ENCODE measurements at places on chromosomes 1 and 21.

GRCh38 chr1:47380699-47381098 is 35.4 kb upstream of the FOXE3 start:
- no peak for DNase-seq

DNA sequence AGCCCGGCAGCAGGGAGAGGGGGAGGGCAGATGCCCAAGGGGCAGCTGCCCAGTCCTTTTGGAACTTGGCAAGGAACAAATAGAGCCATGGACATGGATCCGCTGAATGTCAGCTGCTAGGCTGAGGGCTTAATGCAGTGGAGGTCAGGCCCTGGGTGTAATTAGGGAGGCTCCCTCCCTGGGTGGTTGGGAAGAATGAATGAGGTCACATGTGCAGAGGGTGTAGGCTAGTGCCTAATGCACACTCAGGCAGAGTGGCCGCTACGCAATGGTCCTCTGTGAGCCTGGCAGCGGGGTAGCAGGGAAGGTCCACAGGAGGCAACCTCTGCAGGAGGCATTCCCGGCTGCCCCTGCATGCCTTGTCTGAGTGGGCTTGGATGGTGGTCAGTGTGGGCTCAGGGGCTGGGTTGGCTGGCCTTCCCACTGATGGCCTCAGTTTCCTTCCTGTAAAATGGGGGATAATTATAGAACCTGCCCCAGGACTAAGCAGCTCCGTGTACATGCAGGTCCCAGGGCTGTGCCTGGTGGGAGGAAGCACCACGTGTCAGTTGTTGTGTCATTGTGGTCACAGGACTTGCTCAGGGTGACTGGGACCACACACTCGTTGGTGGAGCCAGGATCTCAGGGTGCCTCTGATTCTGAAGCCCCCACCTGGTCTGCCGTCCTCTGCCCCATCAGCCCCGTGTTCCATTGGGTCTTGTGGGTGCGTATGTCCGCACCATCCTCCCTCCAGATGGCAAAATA is 81.6 kb upstream of the ACTL8 start:
- no peak for DNase-seq

GRCh38 chr1:182143825-182144645 is 82.5 kb upstream of the ZNF648 start:
- peak; percentile 11 for DNase-seq

GRCh38 chr1:43978551-43979260 is at the start of gene B4GALT2:
TSS of gene B4GALT2 (plus strand) at chr1:43979210. CDS start at chr1:43981161, 1,951 bp downstream.
- DNase-seq: peak; percentile 45

DNA sequence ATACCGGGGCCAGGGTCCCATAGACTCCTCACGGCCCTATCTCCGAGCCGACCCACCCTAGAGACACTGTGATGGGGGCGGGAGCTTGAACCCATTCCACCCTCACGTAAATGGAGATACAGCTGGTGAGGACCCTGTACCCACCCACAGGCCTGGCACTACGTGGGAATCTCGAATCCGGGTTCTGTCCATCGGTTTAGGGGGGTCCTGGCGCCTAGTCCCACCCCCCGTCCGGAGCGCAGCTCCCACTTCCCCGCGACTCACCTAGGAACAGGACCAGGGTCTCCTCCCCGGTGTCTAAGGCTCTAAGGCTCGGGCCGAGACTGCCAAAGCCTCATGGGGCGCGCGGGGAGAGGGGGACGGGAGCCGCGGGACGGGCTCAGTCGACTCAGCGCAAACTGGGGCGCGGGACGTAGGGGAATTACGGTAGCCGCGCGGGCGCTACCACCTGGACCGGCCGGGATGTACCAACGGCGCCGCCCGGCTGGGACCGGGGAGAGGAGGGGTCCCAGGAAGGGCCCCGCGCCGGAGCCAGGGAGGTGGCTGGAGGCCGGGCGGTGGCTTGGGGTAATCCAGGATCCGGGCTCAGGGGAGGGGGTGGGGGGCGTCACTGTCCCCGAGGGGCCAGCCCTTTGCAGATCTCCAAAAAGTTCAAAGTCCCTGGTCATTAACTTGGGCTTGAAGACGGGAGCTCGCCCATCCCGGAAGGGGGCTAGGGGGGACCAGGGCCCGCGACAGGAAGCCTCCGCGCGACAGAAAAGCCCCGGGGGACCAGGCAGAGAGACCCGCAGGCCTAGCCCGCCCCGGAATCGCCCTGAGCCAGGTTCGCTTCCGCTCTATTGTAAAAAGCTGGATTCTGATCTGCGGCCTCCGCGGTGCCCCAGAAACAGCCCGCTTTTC is 1.0 kb downstream of the PLEKHG5 start:
- DNase-seq: peak; percentile 84

DNA sequence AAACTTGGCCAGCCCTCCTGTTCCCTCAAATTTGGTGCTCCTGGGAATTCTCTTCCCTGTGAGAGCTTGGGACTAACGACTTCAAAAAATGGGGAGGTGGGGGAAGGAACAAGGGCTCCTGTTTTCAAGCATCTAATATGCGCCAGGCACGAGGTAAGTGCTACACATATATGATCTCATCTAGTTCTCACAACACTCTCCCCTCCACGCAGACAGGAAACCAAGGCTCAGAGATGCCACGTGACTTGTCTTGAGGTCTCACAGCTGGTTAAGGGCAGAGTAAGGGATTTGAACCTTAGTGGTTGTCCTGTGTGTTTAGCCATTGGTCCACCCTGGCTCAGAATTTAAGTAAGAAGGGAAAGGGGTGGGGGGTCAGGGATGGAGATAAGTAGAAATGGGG is 125.9 kb downstream of the DMRTB1 start:
- peak; percentile 89 for DNase-seq

Data from cardiac muscle cell (in vitro differentiated cells and primary cell).